ENCODE measurements at places on chromosomes 11 and 22.
A peak's percentile ranks its signal among the peaks of the same experiment; 100 is the strongest.

DNA sequence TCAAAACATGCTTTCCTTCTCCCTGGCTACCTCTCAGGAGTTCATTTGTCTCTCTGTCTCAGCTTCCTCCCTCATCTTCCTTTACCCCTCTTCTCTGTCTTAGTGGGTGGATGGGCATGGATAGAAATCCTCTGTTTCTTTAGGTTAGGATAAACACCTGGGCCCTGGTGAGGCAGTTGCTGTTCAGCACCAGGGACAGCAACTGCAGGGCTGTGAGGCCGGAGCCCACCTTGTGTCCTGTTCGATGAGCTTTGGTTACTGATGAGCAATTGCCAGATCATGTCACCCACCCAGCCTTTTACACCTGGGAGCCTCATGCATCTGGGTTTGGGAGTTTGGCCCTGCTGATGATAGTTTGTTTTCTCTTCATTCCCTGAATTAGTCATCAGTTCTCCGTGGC is 6.1 kb upstream of the CRYBB3 start:
- DNase-seq = peak; percentile 1

GRCh38 chr11:114172055-114172861 is 112.7 kb downstream of the ZBTB16 start:
- DNase-seq = no peak

- DNase-seq = peak; percentile 66
These were observed 105.1 kb downstream of the FANCF start for GRCh38 chr11:22520521-22520920.

- DNase-seq = no peak
These were observed 52.2 kb downstream of the NUP98 start for GRCh38 chr11:3745161-3745560.

DNA sequence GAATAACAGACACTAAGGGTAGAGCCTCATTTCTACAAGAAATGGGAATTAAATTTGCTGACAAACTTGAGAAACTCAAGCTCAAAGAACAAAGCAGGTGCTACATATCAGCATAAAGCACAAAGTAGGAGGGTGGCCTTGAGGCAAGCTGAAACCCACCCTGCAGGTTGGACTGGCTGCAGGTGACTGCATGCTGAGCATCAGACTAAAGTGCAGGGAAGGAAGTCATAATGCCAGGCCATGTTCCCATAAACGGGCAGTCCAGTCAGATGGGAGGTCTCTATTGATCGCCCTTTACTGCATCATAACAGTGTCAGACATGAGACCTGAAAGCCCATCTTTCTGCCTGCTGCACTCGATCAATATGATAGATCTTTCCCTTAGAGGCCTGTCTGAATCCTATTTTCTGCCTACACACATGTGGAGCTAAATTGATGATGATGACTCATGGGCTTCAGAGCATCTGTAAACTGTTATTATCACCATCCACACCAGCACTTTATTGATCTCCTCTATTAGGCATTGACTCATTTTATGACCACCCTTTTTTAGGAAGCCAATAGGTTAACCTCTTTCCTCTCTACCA is 224.5 kb upstream of the DDI1 start:
- DNase-seq = no peak

GRCh38 chr11:104159356-104159755 is 4.6 kb downstream of the PDGFD start:
- DNase-seq = peak; percentile 30

GRCh38 chr11:10952872-10953271 is 95.0 kb upstream of the ZBED5 start:
- no peak for DNase-seq

- DNase-seq = peak; percentile 81
These were observed 309.1 kb downstream of the SWAP70 start for GRCh38 chr11:9972989-9973388.

DNA sequence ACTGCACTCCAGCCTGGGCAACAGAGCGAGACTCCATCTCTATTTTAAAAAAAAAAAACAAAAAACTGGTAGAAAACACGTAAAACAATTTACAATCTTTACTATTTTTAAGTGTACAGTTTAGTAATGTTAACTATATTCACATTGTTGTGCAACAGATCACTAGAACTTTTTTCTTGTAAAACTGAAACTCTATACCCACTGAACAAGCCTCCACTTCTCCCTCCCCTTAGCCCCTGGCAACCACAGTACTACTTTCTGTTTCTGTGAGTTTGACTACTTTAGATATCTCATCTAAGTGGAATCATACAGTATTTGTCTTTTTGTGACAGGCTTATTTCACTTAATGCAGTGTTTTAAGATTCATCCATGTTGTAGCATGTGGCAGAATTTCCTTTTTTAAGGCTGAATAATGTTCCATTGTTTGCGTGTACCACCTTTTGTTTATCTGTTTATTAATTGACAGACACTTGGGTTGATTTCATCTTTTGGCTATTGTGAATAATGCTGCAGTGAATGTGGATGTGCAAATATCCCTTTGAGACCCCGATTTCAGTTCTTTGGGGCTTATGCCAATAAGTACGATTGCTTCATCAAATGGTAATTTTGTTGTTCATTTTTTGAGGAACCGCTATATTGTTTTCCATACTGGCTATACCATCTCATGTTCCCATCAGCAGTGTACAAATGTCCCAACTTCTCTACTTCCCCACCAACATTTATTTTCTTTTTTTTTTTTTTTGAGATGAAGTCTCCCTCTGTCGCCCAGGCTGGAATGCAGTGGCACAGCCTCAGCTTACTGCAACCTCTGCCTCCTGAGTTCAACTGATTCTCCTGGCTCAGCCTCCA is 11.0 kb downstream of the DDB2 start:
- DNase-seq = peak; percentile 86

GRCh38 chr22:34427436-34427835 is 507.2 kb upstream of the LARGE1 start:
- DNase-seq = no peak

DNA sequence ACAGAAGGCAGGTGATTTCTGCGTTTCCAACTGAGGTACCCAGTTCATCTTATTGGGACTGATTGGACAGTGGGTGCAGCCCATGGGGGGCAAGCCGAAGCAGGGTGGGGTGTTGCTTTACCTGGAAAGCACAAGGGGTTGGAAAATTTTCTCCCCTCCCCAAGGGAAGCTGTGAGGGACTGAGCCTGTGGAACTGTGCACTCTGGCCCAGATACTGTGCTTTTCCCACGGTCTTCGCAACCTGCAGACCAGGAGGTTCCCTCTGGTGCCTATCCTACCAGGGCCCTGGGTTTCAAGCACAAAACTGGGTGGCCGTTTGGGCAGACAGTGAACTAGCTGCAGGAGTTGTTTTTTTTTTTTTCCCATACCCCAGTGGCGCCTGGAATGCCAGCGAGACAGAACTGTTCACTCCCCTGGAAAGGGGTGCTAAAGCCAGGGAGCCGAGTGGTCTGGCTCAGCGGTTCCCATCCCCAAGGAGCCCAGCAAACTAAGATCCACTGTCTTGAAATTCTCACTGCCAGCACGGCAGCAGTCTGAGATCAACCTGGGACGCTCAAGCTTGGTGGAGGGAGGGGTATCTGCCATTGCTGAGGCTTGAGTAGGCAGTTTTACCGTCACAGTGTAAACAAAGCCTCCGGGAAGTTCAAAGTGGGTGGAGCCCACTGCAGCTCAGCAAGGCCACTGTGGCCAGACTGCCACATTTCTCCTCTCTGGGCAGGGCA is 97.2 kb downstream of the JRKL start:
- DNase-seq = peak; percentile 19

All from adipocyte (in vitro differentiated cells).